ENCODE measurements at places on chromosomes 6 and 20.

DNA sequence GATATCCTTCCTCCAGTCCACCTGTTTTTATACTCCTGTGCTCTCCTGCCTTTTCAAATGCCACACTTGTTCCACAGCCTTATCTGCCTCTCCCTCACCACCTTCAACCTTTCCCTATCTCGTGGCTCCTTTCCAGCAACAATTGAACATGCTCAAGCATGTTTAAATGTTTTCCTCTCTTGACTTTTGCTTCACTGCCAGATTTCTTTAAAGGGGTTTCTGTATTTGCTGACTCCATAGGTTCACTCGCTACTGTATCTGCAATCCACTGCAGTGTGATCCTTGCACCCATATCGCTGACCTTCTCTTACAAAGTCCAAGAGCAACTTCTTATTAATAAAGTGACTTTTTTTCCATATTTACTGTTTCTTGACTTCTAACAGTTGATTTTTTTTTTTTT lies 11.2 kb upstream of the GMNN start:
- no peak for DNase-seq

DNA sequence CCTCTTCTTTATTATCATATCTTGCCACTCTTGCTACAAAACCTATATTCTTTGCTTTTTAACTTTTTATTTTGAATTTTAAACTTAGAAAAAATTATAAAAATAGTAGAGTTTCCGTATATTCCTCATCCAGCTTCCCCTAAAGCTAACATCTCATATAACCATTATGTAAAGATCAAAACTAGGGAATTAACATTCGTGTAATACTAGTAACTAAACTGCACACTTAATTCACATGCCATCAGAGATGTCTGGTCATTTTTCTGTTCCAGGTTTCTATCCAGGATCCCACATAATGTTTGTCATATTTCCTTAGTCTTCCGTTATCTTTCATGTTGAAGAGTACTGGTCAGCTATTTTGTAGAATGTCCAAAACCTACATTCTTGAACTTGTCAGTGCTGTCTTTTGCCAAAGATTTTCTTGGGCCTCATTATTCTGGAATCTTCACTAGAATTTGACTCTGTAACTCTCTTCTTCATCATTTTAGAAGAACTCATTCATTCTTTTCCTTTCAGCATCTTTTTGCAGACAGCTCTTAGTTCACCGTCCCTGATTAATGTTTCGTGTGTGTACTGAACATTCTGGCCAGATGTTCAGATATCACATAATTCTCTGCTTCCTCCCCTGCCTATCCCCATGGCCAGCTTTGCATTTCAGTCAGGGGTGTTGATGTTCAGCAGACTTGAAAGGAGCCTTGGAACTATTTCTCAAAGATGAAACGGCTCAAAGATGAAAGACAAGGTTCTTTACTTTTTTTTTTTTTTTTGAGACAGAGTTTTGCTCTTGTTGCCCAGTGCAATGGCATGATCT lies 9.4 kb downstream of the CTNNBL1 start:
- no peak for DNase-seq

- no peak for DNase-seq
Measured at GRCh38 chr6:14231071-14231483, 113.5 kb downstream of the CD83 start.

- peak; percentile 99 for DNase-seq
Measured at GRCh38 chr20:63835021-63835858, 4.2 kb upstream of the ZBTB46 start.

DNA sequence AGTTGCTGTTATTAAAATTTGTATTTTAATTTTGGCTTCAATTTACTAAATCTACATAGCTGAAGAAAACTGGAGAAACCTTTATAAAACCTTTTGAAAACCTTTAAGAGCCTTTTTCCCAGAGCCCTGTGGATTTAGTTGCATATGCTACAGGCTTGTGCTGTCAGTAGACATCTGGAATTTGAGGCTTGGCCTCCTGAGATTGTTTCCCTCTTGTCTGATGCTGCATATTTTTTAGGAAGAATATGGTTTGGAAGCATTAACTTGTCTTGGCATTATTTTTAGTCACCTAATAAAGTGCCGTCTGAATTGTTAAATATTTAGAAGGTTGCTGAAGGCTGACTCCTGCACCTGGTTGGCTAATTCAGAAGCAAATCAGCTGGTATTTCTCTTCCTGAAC lies 369.4 kb downstream of the UTRN start:
- no peak for DNase-seq

All from HuH-7 (cell line).